Globus pallidus (tissue), 1 donor: ENCODE measurements at places on chromosomes 3 and 15.

DNA sequence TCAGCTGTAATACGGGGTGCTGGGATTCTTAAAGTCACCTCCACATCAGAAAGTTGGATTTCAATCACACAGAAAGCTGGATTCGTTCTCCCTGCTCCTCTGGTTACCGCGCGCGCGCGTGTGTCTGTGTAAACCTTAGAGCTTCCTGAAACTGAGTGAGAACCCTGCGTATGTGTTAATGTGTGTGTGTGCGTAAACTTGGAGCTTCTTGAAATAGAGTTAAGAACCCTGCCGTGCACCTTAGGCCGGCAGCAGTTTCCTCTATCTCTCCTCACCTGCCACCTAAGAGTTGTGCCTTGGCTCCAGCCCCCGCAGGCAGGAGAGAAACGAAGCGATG lies 531 bp downstream of the LZTFL1 start:
- DNase-seq = no peak

DNA sequence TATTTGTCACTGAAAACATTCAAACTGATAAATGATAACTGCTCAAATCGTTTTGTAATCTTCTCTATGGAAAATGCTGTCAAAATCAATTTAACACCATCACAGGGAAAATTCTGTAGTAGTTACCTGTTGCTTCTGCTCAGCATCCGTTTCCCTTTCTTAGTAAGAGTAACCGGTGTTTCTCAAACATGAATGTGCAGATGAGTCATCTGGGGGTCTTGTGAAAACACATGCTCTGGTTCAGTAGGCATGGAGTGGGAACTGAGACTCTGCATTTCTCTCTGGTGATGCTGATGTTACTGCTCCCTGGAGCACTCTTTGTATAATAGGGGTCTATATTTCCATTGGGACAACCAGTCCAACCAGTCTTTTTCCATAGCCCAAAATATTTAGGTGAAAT lies 145.1 kb downstream of the SEMA6D start:
- no peak for DNase-seq

- DNase-seq = no peak
These were observed 321.6 kb downstream of the THSD4 start for GRCh38 chr15:71436854-71437253.

GRCh38 chr3:108388136-108389132 lies 92.1 kb downstream of the HHLA2 start:
- peak; percentile 36 for DNase-seq

DNA sequence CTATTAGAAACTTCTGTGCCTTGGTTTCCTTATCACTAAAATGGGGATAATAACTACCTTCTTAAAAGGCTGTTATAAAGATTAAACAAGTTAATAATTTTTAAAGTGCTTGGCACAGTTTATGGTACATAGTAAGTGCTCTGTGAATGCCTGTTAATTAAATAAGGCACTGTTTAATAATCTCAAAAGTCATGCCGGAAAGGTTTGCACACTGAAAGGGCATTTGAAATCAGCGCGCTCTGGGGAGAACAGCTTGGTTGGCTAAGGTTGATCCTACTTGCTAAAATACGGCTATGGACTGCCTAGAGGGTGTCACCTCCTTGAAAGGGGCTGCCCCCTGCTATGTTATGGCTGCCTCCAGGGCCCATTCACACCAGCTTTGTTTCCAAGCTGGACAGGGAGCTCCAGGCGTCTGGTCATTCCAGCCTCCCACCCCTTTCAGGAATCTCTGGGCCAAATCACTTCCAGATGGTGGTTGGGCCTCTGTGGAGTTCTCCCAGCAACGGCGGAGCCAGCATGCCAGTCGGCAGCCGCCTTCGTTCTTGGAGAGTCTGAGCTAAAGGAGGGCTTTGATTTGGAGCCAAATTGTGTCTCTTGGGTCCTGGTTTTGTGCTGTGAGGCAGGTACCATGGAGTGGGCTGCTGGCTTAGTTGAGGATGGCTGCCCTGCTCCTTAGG lies 5.9 kb downstream of the FLNB start:
- DNase-seq = peak; percentile 16

- no peak for DNase-seq
These were observed 214.6 kb downstream of the KCNAB1 start for GRCh38 chr3:156334841-156335545.

DNA sequence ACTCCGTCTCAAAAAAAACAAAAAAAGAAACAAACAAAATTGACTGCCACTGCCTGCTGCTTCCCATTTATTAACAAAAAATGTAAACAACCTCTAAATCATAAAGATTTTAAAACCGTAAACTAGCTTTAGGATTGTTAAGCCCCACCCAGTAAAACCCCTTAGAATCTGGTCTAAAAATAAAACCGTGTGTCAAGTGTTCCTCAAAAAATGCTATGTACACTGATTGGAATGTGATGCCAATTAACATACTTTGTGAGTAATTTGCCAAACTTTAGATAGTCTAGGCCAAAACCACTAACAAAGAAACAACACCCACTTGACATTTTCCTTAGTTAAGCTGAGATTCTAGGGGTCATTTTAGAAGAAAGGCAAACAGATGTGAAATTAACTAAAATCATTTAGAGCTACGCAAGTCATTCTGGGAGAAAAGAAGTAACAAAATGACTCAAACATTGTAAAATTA lies 5.3 kb downstream of the RAF1 start:
- DNase-seq = no peak

GRCh38 chr15:65870889-65871533 lies 1.7 kb downstream of the RAB11A start:
- no peak for DNase-seq

- DNase-seq = no peak
These were observed 52.7 kb upstream of the SPATA12 start for GRCh38 chr3:57007521-57008460.

DNA sequence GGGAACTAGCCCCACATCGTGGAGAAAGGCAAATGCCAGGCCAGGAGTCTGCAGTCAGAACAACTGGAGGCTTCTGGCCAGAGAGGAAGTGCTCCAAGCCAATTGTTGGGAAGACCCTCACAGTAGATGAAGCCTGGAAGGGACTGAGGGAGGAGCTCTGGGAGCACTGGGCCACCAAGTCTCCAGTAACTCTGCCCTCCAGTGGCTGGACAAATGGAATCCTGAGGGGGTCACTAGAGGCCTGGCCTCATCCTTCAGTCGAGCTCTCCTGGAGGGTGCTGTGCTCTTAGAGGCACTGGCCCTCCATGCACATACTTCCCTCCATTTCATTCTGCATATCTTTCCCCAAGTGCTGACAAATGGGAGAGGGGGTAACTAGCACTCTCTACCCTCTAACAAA lies 103.0 kb downstream of the MYLK start:
- no peak for DNase-seq

- no peak for DNase-seq
These were observed 67.9 kb upstream of the TNIK start for GRCh38 chr3:171528102-171528501.

DNA sequence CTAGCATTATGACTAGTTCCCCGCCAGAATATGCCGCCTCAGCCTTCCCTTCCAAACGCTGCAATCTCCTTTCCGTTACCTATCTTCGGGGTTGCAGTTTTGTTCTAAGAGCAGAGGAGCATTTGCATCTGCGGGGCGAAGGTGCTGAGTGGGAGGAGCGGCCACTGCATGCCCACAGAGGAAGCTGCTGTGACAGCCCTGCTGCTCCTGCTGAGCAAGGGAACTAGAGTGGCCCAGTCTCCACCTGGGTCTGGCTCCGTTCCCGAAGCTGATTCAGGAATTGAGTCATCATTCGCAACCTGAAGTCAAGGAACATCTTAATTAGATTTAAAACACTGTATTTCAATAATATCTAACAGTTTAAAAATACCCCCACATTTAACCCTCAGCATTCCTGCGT lies 98.2 kb upstream of the TJP1 start:
- DNase-seq = no peak

DNA sequence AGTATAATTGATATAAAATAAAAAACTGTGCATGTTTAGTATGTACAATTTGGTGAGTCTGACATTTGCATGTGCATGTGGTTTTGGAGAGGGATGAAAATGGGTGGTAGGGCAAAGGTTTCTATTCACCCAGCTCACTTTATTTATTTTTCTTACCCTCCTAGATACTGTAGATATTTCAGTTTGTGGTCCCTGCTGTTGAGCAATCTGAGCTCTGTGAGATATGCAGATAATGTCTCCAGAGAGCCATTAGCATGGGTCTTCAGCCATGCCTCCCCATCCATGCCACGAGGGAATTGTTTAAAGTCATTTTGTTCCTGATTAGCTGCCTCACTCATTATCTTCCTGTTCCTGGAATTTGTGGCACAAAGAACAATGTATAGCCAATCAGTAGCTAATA lies 44.4 kb upstream of the B3GALNT1 start:
- no peak for DNase-seq

- DNase-seq = no peak
These were observed 69.0 kb downstream of the CHD2 start for GRCh38 chr15:92968926-92969651.

- DNase-seq = no peak
These were observed 47.2 kb upstream of the NEO1 start for GRCh38 chr15:73005032-73005431.

GRCh38 chr3:197458906-197459470 lies 96.8 kb downstream of the BDH1 start:
- DNase-seq = no peak

DNA sequence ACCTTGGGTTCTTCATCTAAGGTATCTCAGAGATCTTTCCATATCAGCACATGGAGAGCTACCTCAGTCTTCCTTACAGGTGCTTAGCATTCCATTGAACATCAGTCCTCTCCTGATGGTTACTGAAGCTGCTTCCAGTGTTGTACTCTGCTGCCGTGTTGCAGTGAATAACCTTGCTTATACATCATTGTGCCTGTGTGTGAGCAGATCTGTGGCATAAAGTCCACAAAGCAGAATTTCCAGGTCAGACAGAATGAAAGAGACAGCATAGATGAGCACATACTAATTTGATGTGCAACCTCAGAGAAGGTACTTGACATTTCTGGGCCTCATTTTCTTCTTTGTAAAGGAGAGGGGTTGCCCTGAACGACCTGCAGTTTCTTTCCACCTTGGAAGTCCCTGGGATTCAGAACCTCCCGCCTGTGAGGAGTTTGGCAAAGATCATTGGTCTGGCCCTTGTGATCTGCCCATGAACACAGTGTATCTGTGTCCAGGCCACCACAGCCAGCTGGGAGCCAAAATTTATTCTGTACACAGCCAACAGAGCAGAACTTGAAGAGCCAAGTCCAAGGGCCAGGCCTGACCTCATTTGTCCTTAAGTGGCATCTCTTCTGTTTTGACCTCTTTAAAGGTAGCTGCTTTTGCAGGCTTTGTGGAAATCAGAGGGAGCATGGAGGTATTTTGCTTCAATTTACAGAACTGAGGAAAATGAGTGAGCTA lies 57.2 kb upstream of the SLC7A14 start:
- DNase-seq = peak; percentile 95

DNA sequence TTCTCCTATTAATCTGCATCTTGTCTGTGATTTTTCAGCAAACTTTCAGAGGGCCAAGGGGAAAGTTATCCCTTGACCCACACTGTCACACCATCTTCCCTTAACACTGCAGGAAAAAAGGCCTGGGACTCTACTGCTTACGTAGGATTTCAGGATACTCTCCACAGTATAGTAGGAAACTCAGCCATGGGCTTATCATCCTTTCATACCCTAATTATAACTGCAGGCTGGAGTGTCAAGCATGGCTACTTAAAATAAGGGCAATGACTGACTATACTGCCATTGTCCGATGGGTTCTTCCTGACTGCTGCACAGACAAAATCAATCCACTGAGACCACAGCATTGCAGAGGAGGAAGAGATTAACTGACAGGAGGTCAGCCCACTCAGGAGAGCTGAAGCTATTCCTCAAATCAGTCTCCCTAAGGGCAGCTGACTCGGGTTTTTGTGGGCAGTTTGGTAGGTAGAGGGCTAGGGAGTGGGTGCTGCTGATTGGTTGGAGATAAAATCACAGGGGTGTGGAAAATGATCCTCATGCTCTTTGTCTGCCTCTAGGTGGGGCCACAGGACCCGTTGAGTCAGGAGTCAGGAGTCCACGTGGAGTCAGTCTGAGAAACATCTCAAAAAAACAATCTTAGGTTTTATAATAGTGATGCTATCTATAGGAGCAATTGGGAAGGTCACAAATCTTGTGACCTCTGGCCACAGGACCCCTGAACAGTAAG lies 118.2 kb upstream of the STRIT1 start:
- DNase-seq = no peak

- DNase-seq = no peak
These were observed 14.8 kb downstream of the ZIC1 start for GRCh38 chr3:147423798-147424580.

DNA sequence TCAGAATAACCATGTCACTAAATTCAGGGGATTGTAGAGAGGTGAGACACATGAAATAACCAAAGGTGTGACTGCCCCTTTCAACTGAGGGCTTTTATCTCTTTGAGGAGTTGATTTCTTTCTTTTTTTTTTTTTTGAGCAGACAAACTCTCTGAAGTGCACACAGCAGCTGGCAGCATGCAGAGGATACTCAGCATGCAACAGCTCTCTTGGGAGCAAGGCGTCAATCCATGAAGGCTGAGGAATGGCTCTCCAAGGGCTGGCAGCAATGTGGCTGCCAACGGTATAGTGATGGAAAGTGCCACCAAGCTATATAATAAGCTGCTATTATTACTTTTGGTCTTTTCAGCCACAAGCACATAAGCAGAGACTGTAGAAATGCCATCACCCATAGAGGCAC lies 226.7 kb upstream of the FEZF2 start:
- no peak for DNase-seq

- peak; percentile 77 for DNase-seq
These were observed 68.5 kb downstream of the TMCO5A start for GRCh38 chr15:38002883-38003477.

DNA sequence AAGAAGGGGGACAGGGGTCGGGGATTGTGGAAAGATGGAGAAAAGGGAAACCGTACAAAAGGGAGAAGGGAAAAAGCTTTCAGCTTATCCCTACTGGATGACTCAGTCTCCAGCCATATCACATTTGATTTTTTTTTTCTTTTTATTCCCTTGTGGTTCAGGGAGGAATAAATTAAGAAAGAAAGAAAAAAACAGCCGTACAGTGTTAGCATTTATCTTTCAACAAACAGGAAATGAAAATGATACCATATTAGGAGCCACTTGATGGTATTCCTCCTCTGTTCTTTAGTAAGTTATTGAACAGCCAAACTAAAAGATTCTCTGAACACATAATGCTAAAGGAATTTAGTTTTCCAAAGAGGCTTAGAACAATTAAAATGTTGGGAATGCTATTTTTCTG lies 594.4 kb downstream of the FOXP1 start:
- DNase-seq = no peak

GRCh38 chr3:58034738-58035523 lies 26.7 kb downstream of the FLNB start:
- DNase-seq = no peak

GRCh38 chr15:89802231-89802928 lies 12.3 kb downstream of the ANPEP start:
- no peak for DNase-seq
